ENCODE measurements at places on chromosomes 4 and X.

DNA sequence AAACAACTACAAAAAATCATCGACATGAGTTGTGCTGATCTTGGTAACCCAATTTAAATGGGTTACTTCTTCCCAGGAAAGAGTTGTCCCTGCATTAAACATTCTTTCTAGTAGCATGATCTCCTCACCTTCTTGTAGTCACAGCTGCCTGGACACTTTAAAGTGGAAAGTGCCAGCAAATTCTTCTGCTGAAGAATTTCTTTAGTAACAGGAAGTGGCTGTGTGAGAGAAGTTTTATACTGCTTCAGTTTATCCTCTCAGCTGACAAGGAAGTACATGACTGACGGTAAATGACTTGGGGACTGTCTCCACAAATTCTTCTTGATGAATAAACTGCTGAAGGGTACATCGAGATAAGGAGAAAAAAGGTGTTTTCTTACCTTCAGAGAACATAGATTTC lies 18.2 kb upstream of the TNIP3 start:
- DNase-seq, result no peak

GRCh38 chrX:20596856-20597255 lies 330.1 kb upstream of the RPS6KA3 start:
- DNase-seq, result no peak

DNA sequence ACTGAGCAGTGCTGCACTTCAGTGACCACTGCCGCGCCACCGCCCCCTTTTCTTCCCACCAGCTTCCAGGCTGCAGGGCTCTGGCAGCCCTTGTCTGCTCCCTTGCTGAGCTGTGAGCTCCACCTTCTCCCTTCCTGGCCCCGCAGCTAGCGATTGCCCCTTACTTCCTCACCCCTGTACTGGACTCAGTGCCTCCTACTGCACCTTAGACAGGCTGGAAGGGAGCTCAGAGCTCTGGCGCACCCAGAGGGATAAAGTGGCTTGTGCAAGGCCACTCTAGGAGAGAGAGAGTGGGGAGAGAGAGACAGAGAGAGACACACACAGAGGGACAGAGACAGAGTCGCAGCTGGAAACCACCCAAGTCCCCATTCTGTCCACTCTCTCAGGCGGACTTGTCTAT lies 6.0 kb downstream of the RASL11B start:
- no peak for DNase-seq

DNA sequence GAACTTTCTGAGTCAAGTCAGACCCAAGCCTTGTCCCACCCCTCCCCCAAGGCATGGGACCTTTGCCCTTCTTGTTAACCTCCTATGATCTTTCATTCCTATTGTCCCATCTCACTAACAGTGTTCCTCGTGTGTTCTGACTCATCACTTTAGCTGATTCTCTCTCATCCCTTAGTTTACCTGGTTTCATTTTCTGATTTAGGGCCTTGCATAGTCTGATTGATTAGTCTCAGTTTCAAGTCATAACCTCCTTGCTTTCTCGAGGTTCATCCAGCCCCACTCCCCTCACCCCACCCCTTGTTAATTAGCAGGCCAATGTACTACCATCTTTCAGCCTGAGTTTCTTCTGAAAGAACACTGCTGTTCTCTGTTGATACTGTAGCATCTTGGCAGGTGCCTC lies 517.4 kb downstream of the RPA4 start:
- DNase-seq, result no peak

DNA sequence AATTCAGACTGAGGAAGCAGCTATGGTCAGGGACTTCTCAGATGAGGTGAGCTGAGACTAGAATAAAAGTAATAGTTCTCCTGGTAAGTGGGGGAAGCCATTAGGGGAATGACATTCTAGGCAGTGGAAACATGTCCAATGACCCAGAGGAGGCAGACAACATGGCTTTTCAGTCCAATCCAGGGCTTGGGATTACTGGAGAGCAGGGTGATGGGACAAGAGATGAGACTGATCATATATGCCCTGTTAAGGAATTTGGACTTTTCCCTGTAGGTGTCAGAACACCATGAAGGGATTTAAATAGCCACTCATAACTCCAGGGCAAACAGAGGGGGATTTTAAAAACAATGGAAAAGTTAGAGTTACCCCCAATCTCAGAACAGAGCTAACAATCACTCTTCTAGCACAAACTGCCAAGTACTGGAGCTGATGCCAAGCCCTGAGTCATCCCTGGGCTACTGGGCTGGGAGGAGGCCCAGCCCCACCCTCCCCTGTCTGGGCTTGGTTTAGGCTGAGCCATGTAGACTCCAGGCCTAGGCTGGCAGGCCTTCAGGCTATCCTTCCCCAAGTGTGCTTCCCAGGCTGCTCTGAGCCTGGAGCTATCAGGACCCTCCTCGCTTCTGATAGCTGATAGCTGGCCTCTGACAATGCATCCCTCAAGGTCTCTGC lies 22.7 kb upstream of the MSN start:
- DNase-seq, result no peak

GRCh38 chr4:112147697-112148096 lies 2.4 kb downstream of the FAM241A start:
- no peak for DNase-seq

DNA sequence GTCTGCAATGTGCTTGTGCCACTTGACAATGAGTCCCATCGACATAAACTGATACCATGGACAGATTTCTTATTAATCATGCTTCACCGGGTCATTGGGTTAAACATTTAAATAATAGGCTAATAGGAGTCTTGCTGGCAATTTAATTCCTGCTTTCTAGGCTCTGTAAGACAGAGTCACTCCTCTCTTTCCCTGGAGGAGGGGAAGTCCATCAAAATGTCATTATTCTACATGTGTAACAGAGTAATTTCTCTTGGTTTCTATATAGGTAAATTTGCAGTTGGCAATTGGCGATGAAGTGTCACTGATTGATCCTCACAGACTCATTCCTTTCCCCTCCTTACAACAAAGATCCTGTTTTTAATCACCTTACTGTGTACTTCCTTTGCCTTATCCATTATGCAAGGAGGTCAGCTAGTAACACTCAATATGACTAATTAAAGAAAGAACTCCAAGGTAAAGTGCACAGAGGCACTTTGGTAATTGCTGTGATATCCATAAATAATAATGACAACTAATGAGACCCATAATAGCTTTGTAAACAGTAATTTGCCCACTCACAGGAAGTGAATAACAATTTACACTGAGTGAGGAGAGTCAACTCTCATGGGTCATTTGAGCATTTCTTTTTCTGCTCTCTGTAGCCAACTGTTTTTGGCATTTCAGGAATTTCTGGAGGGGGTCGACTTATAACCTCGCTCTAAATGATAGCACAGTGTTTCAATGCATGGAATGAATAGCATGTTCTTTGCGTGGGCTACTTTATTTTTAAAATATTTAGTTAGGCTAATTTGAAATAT lies 184.0 kb downstream of the UGT8 start:
- no peak for DNase-seq

DNA sequence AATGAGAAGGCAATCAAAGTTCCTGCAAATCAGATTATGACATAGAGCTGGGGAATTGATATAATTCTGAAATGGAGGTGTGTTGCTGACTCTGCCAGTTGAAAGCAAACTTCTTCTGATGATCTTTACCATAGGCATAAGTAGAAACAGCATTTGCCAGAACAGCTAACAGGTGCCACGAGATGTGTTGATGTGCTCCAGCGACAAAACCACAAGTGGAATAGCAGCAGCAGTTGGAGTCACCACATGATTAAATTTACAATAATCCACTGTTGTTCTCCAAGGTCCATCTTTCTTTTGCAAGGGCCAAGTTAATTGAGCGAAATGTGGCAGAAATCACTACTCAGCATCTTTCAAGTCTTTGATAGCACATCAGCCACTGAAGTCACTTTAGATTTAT lies 3.7 kb upstream of the OSTC start:
- DNase-seq, result no peak

DNA sequence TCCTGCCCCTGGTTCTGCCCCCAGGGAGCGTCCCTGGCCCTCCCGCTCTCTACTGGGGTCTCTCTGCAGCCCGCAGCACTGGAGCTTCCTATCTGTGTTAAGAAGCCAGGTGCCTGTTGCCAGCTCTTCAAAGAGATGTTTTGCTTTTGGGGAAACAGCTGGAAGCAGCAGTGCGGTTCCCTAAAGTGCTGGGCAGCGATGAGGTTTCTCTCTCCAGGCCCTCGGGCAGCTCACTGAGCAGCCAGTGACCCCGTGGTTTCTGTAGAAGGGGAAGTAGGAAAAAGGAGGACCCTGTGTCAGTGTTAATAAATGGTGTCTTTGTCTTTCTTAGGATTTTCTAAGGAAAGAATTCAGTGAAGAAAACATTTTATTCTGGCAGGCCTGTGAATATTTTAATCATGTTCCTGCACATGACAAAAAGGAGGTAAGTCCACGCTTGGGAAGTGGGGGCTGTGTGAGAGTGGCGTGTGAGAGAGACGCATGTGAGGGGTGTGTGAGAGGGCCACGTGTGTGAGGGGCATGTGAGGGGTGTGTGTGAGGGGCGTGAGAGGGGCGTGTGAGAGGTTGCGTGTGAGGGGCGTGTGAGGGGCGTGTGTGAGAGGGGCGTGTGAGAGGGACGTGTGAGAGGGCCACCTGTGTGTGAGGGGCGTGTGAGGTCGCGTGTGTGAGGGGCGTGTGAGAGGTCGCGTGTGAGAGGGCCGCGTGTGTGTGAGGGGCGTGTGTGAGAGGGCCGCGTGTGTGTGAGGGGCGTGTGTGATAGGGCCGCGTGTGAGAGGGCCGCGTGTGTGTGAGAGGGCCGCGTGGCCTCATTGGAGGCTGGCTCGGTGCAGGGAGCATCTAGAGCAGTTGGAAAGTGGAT lies 27.1 kb upstream of the HGFAC start:
- no peak for DNase-seq

- no peak for DNase-seq
These were observed 1.9 kb downstream of the DHRSX start for GRCh38 chrX:2498781-2499302.

DNA sequence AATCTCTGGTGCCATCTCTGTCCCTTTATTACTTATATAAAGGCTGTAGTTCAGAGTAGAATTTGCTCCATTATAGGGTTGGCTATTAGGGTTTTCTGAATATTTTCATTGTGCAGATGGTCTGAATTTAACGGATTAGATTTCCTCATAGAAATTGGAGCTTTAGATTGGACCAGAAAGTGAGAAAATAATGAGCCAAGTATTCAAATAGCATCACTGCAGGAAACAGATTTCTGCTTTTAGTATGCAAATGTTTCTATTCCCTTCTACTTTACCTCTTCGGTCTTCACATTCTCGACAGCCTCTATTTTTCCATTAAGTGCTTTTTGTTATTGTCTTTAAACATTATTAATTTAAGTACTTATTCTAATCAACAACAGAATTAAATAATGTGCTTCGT lies 55.4 kb downstream of the TRIM2 start:
- no peak for DNase-seq

DNA sequence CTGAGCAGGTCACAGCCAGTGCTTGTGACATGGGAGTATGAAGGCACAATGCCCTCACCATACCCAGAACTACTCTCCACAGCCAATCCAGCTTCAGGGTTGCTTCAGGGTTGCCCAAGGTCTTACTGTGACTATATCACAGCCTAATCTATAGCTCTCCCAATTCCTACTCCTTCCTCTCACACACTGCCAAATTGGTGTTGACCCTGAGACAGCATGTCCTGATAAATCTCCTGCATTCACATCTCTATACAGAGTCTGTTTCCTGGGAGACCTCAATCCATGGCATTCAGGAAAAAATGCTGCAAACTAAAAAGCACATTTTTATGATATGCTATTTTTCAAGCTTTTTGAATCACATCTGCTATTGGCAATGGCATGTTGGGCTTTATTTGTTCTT lies 456.7 kb downstream of the GRID2 start:
- DNase-seq, result no peak

GRCh38 chr4:24003926-24004325 lies 114.1 kb upstream of the PPARGC1A start:
- no peak for DNase-seq

GRCh38 chr4:155207534-155208257 lies 740 bp upstream of the NPY2R start:
- DNase-seq, result no peak
